Fibroblast of skin of left quadriceps (primary cell): ENCODE measurements at places on chromosomes 6 and 20.

DNA sequence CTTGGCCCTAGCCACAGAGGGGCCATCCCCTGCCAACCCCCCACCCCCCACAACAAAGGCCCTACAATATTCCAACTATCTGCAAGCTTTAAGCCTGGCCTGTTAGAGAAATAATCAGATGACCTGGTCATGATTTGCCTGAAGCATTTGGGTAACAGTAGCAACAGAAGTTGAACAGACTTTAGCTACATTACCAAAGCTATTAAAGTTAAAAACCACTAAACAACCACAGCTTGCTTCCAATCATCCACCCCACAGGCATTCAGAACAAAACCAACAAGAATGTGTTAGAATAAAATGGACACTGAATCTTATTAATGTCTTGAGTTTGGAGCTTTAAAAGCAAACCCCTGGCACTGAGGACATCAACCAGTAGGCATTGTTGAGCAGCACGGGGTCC is 250.9 kb downstream of the LRFN2 start:
- DNase-seq: no peak

DNA sequence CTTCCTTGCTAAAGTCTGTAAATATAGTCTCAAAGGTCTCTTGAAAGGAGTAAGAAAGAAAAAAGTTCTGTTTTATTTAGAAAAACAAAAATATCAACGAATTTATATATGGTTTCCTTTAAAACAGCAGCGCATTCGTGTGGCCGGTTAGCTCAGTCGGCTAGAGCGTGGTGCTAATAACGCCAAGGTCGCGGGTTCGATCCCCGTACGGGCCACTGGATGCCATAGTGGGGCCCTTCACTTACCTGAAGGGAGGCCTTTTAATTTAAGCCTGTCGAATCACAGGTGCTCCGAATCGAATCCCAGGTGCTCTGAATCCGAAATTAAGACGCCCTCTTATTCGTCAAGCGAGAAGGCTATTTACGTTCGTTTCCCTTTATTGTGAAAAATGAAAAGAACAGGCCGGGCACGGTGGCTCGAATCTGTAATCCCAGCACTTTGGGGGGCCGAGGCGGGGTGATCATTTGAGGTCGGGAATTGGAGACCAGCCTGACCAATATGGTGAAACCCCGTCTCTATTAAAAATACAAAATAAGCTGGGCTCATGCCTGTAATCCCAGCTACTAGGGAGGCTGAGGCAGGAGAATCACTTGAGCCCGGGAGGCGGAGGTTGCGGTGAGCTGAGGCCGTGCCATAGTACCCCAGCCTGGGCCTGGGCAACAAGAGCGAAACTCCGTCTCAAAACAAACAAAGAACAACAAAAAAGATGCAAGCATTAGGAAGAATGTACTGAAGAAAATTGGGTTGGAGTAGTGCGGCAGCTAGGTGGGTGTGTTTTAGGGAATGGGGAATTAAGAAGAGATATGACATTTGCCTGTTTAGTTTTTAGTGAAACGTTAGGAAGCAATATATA is 195.8 kb upstream of the ZNF184 start:
- DNase-seq: peak; percentile 30

DNA sequence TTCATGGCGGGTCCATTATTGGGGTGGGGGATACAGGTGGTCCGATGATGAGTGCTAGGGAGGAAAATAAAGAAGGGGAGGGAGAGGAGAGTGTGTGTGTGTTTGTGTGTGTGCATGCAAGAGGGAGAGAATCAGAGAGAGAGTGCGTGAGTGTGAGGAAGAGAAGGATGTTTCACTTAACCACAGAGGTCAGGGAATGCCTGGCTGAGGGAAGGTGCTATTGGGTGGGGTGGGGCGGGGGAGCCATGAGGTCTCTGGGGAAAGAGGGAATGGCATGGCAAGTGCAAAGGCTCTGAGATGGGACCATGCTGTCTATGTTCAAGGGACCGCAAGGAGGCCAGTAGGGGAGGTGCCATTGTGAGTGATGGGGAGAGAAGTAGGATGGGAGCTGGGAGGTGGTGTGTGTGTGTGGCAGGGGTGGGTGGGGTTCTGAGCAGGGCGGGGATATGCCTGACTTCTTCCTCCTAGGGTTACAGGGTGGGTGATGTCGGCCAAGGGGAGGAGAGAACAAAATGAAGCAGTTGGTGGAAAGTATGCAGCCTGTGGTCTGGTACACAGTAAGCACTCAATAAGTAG is 23.0 kb downstream of the CEBPB start:
- DNase-seq: no peak

- no peak for DNase-seq
These were observed 57.5 kb downstream of the SNRNP48 start for GRCh38 chr6:7647504-7647903.

- DNase-seq: no peak
These were observed 906 bp downstream of the ABCF1 start for GRCh38 chr6:30572148-30572547.

GRCh38 chr20:51335329-51335841 is 207.1 kb downstream of the NFATC2 start:
- peak; percentile 99 for DNase-seq

- DNase-seq: no peak
These were observed 65.8 kb upstream of the SOX4 start for GRCh38 chr6:21527731-21528130.

GRCh38 chr6:89310929-89311328 is 4.2 kb downstream of the GABRR2 start:
- DNase-seq: no peak
